ENCODE measurements at places on chromosomes 3 and 15.

GRCh38 chr15:95932676-95933075 is 397.8 kb upstream of the NR2F2 start:
- no peak for DNase-seq

GRCh38 chr15:45181491-45182285 is 6.1 kb downstream of the SHF start:
- no peak for DNase-seq

- DNase-seq = no peak
Observed at GRCh38 chr15:53978253-53978906, at the start of gene UNC13C. Gene UNC13C (plus strand): TSS chr15:53978441. CDS start chr15:54012904, 34,463 bp downstream.

DNA sequence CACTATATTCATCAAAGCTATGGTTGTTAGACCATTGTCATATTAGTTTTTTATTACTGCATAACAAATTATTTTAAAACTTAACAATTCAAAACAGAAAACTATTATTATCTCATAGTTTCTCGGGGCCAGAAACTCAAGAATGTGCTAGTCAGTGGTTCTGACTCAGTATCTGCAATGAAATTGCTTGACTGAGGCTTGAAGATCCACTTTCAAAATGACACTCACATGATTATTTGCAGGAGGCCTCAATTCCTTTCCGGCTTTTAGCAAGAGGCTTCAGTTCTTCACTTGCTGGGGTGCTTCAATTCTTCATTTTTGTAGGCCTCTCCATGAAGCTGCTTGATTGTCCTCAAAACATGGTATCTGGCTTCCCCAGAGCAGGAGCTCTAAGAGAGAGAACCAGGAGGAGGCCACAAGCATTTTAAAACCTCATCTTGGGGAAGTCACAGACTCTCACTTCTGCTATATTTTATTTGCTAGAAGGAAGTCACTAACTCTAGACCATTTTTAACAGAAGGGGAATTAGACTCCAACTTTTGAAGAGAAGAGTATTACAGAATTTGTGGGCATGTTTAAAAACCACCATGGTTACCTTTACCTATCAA is 383.7 kb downstream of the MFSD1 start:
- DNase-seq = no peak

- DNase-seq = peak; percentile 94
Observed at GRCh38 chr3:120908030-120908794, at the start of gene STXBP5L. Gene STXBP5L (plus strand): TSS chr3:120908205. CDS start chr3:120909579, 1,374 bp downstream.

GRCh38 chr3:175129126-175129525 is 270.0 kb downstream of the NAALADL2 start:
- DNase-seq = no peak

GRCh38 chr15:69377216-69377970 is 36.8 kb upstream of the KIF23 start:
- DNase-seq = no peak

DNA sequence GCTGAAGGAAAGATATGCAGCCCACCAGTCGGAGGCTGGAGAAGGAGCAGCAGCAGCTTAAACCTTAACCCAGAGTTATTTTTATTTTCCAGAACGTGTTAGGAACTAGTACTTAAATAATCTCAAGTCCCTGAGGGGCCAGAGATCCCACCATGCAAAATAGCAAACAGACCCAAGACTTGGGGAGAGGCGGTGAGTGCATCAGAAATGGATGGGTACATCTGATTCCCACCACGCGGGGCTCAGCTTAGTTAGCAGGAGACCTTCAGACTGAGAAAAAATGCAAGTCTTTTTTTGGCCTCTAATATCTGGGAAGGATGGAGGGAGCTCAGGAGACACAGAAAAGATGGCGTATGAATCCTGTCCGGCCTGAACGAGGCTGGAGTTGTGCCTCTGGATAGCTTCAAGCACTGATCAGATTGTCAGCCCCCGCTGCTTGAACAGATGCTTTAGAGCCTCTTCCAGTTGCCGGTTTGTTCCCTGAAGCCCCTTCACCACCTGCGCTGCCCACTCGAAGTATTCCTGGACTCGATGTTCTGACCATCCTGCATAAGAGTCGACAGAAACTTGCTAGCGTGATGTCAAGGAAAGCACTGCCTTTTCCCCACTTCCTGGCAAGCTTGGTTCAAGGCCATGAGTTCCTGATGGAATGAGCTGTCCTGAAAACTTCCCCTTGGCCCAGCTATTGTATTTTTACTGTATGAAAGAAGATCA is 1.3 kb downstream of the HDDC3 start:
- DNase-seq = no peak

GRCh38 chr3:70556056-70556455 is 243.6 kb upstream of the MDFIC2 start:
- no peak for DNase-seq

GRCh38 chr3:155619118-155619915 is 125.6 kb downstream of the PLCH1 start:
- no peak for DNase-seq

DNA sequence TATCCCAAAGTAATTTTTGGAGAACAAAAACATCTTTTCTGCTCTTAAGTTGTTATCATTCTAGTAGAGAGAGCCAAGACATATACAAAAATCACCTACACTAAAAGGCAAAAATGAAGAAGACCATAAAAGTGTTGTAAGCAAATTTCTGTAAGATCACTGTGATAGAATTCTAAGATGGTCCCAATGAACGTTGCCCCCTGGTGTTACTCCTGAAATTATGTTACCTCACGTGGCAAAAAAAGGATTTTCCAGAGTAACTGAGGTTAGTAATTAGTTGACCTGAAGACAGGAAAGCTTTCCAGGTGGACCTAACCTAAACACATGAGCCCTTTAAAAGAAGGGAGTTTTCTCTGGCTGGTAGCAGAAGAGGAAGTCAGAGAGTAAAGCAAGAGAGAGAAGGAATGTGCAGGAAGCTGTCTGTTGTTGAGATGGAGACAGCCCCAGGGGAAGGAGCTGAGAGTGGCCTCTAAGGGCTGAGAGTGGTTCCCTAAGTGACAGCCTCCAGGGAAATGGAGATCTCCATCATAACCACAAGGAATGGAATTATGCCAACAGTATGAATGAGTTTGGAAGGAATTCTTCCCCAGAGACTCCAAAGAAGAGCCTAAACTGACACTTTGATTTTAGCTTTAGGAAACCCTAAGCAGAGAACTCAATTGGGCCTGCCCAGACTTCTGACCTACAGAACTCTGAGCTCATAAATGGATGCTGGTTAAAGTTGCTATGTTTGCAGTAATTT is 205.9 kb downstream of the CD47 start:
- peak; percentile 61 for DNase-seq

Measured in T47D (cell line).